ENCODE measurements at places on chromosomes 5 and 9. TPM values are rescaled to one million over a fixed set of nuclear protein-coding genes. Genes with fewer than 3 reads are reported as not detected.

The ZDHHC11B gene
- 5.8 TPM for polyA plus RNA-seq

The C5orf63 gene
- 1.2 TPM for polyA plus RNA-seq

The ZNF782 gene
- 2.4 TPM for polyA plus RNA-seq

The ANKRD31 gene
- 0.05 TPM for polyA plus RNA-seq

The UBE2QL1 gene
- polyA plus RNA-seq = 0.46 TPM

The MAMDC2 gene
- 76.4 TPM for polyA plus RNA-seq

The ALDH7A1 gene
- polyA plus RNA-seq = 45.6 TPM

The HBEGF gene
- 13.5 TPM for polyA plus RNA-seq

Measured in urinary bladder (tissue), 4 donors.